ENCODE measurements at places on chromosomes 16 and 17.

- DNase-seq: no peak
Measured at GRCh38 chr16:4800290-4801041, 2.0 kb downstream of the ROGDI start.

- DNase-seq: no peak
Measured at GRCh38 chr16:8323153-8323552, 267.2 kb downstream of the TMEM114 start.

DNA sequence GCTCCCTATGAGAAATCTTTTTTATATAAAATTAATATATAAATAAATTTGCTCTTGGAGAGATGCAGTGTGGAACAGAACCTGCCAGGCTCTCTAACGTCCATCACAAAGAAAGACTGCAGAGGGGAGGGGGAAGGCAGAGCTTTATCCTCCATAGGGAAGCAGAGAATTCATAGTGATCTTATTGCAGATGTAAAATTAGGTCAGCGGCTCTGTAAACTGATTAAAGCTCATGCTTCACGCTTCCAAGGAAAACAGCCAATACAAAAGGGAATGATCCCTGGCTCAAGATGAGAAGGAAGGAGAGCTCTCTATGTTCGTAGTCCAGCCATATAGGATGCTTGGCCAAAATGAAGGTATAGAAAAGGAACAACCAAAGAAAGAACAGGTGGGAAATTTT is 532.3 kb upstream of the PSMD7 start:
- DNase-seq: no peak

DNA sequence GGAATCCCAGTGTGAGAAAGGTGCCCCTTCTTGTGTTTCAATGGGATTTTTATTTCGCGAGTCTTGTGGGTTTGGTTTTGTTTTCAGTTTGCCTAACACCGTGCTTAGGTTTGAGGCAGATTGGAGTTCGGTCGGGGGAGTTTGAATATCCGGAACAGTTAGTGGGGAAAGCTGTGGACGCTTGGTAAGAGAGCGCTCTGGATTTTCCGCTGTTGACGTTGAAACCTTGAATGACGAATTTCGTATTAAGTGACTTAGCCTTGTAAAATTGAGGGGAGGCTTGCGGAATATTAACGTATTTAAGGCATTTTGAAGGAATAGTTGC is 567 bp downstream of the UBB start:
- DNase-seq: peak; percentile 14

GRCh38 chr17:9279893-9280292 is 258.6 kb downstream of the NTN1 start:
- no peak for DNase-seq

- no peak for DNase-seq
Measured at GRCh38 chr17:37518826-37519225, 29.1 kb downstream of the DUSP14 start.
